Activated T-cell treated with anti-CD3 and anti-CD28 coated beads, Interleukin-2, amount 50 U/mL, for 72 hours (primary cell): ENCODE measurements at places on chromosomes 6 and 20. TPM values are rescaled to one million over a fixed set of nuclear protein-coding genes. Genes with fewer than 3 reads are reported as not detected.

Gene OR2H1
- total RNA-seq = not detected

Gene ZSCAN16
- 7.9 TPM for total RNA-seq

Gene HSPA12B
- not detected for total RNA-seq

Gene OLIG3
- 0.41 TPM for total RNA-seq

Gene BCAS1
- not detected for total RNA-seq
